Left ventricle myocardium superior (tissue), 1 donor: ENCODE measurements at places on chromosomes 6 and 20.

GRCh38 chr6:84696166-84696565 lies 68.2 kb downstream of the TBX18 start:
- DNase-seq: no peak

DNA sequence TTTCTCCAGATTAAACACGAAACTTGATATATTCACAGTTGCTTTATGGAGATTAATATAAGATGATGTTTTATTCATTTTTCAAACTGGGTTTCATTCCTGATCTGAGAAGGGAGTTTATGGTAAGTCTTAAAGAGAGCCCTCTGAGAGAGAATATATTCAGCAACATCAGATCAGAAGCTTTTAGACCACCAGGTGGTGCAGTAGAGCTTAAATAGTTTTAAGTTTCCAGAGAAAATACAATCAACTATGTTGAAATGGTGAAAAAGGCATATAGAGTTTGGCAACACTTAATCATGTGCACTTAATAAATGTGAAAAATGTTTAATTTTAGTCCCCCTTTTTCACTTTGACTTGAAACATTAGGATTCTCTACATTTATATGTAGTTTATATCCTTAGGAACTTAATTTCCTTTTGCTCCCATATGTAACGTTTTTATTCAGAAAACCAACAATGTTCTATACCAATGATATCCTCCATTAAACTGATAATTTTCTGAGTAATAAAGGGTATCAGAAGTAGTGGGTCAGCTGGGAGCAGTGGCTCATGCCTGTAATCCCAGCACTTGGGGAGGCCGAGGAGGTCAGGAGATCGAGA lies 86.4 kb upstream of the CLDN20 start:
- no peak for DNase-seq

GRCh38 chr6:34359418-34360158 lies 32.9 kb downstream of the NUDT3 start:
- DNase-seq: no peak

DNA sequence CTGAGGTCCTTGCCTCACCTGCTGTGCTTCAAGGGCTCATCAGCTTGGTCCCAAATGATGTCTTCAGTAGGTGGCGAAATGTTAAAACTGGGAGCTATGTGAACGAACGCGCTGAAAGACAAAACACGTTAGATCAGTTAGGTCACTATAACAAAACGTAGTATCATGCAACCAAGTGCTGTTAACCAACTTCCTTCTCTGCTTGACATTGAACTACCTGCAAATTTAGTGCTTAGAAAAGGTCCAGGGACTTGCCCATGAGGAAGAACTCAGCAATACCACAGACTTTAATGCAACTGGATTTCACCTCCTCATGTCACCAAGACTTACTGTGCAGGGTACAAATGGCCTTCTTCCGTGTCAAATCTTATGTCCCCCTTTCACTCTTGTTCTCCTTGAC lies 24.8 kb downstream of the BACH2 start:
- DNase-seq: no peak

DNA sequence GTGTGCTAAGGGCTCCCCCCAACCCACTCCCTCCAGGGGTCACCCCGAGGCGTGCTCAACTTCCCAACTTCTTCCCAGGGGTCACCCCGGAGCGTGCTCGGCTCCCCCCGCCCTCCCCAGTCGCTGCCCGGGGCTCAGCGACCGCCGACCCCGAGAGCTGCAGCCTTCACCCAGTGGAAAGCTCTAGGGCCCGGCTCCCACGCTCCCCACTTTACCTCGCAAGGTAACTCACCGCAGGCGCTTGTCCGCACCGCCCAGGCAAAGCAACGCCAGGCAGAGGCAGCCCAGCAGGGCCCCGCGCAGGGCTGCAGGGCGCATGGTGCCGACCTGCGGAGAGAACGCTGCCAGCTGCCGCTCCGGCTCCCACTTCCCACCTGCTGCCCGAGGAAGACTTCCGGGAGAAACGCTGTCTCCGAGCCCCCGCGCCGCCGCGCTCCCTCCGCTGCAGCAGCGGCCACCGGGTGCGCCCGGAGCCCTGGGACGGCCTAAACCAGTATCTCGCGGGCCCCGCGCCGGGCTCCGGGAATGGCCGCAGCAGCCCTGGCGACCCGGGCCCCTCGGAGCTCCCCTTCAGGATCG lies 396 bp downstream of the RNASET2 start:
- no peak for DNase-seq

DNA sequence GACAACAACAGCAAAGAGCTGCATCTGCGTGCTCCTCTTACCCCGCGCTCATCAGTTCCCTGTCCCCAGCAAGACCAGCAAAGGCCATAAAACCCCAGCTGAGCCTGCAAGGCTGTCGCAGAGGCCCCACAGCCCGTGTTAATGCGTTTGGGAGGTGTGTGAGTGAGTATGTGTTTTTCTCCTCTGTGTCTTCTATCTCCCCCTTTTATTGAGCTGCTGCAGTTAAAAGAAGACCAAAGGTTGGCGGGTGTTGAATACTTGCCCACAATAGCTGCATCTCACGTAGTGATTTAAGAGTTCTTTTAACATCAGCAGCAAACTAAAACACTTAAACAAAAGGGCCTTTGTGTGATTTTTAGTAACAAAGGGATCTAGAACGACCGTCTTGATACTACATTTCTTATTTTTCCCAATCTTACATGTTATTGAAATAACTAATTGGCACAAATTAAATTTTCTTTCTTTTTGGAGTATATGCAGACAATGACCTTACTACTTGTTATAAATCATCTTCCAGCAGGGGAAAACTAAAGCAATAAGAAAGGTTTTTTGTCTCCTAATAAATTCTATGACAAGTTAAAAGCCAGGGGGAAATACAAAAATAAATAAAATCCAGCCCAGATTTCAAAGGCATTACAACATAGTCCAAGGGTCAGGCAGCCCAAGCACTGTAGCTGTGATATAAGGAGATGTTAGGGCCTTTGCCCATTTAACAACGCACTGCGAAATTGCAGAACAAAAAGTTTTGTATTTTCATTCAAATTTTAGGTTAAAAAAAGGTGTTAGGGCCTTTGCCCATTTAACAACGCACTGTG lies 27.2 kb upstream of the CNKSR3 start:
- no peak for DNase-seq

DNA sequence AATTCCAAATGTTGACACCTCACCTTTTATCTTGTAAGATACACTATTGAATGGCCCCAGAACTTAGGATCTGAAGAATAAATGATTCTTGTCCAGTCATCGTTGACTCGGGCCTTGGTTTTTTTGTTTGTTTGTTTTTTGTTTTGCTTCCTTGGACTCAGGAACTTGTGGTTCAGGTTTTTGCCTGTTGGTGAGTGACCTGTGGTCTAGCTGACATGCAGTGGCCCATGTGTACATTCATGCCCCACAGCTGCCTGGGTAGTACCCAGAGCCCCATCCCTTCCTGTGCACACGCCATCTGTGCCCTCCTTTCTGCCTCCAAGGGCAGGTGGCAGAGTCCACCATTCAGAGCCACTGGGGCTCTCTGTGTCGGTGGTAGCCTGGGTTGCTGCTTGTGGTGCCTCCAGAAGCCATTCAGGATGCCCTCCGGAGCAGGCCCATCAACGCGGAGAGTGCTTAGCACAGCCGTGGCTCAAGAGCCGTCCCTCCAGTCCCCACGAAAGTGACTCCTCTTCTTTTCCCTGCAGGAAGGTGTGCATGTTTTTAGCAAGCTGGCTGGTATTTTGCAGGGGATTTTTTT lies 85.9 kb downstream of the SYNJ2 start:
- DNase-seq: no peak

GRCh38 chr6:120587381-120587780 lies 746.9 kb downstream of the TBC1D32 start:
- no peak for DNase-seq

DNA sequence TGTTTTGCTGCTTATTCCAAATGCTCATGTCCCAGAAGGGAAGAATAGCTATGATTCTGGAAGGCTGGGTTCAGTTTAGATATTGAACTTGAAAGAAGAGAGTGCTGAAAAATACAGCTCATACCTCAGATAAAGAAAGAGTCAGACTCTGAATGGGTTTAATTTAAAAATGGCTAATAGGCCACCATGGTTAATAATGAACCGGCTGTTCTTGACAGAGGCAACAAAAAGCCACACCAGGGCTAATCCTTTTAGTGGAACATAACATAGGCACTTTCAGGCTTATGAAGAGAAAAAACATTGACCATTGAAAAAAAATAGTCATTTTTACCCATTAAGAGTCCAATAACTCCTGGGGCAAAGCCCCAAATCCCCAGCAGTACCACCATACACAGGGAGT lies 59.4 kb downstream of the TNFRSF21 start:
- no peak for DNase-seq

DNA sequence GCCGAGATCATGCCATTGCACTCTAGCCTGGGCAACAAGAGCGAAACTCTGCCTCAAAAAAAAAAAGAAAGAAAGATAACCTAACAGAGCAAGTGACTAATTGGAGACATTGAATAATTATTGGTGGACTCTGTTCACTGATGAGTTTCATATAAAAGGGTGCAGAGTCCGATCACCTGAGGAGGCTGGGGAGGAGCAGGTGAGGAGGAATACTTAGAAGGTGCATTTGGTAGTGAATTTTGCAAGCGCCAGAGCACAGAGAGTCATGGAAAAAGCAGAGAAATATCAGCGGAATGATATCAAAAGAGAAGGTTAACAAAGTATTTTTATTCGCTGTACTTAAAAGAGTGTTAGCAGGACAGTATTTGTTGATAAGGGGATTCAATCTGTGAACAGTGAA lies 44.4 kb downstream of the CD2AP start:
- no peak for DNase-seq

GRCh38 chr6:170176898-170177771 lies 113.7 kb downstream of the DLL1 start:
- no peak for DNase-seq

DNA sequence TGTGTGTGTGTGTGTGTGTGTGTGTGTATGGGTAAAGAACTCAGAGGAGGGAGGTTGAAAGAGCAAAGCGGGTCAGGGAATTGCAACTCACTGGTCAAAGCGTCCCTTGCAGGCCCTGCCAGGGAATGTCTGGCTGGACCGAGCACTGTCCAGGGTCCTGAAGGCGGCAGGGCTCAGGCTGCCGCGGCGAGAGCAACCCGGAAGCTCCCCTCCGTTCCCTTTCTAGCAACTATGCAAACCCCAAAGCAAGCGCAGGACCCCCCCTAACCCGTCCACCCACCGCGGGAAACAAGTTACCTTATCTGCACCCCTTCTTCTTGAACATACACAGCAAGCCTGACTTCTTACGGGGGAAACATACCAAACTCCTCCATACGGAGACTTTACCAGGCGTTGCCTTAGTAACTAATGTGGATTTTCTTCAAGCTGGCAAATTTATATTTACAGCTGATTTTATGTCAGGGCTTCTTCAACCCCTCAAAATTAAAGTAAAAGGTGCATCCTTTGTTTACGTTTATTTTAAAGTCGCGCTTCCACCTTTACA lies 538 bp upstream of the GRM1 start:
- peak; percentile 77 for DNase-seq

DNA sequence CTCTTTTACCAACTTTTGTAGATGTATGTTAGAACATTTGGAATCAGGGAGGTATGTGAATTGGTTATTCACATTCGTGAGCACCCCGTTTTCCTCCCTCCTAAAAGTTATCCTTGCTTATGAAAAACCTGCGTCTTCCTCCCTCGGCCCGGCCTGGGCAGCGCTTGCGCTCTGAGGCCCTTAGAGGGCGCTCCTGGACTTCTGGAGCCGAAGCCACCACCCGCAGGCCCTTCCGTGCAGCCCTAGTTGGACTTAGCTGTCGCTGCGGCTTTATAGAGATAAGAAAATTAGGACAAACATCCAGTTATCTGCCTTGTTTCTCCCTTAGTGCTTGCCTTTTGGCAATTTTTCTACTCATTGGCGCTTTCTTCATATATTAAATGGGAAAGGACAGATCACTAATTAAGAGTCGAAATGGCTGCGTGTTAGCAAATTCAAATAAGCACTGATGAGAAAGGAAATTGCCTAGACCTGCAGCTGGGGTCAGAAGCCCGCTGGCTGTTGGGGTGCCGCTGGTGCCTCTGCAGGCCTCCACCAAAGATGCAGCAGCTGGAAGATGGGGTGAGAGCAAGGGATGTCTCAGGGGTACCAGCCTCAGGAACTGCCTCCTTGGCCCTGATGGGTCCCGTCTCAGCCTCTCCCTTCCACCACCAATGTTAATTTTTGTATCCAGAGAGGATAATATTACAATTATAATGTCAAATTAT lies 5.2 kb downstream of the FNDC1 start:
- DNase-seq: peak; percentile 85

- DNase-seq: no peak
These were observed 208.8 kb downstream of the RNF144B start for GRCh38 chr6:18595774-18596530.

- peak; percentile 59 for DNase-seq
These were observed 83.9 kb downstream of the CDC5L start for GRCh38 chr6:44471271-44471981.

GRCh38 chr6:159466926-159467325 lies 226.1 kb downstream of the SOD2 start:
- no peak for DNase-seq

- DNase-seq: no peak
These were observed 95.6 kb downstream of the RAMACL start for GRCh38 chr6:166490671-166491500.

DNA sequence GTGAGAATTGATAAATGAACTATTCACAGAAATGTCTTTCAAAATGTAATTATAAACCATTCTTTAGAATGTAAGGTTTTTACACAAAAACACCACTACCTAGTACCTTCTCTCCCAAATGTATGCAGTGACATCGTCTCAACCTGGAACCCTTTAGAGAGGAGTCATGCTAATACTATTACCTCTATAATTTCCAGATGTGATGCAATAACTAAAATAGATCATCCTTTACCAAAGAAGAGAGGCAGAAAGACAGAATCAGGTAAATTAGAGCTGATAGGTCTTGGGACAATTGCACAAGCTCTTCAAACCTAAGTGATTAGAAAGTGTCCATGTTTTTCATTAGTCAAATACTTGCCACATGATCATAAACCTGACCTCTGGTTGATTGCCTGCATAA lies 96.7 kb downstream of the HDGFL1 start:
- no peak for DNase-seq

DNA sequence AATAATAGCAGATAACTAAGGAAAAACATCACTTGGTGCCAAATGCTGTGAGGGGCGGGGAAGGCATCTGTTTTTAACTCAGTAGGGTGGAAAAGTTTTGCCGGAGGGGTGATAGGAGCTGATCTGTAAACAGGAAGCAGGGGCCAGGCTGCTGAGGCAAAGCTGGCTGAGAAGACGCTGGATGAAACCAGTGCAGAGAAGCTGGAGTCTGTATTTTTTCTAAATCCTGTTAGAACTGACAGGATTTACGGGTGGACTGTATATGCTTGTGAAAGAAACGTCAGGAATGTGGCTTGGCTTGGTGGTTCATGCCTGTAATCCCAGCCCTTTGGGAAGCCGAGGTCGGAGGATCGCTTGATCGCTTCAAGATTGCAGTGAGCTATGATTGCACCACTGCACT lies 5.6 kb downstream of the PCMTD2 start:
- DNase-seq: no peak

DNA sequence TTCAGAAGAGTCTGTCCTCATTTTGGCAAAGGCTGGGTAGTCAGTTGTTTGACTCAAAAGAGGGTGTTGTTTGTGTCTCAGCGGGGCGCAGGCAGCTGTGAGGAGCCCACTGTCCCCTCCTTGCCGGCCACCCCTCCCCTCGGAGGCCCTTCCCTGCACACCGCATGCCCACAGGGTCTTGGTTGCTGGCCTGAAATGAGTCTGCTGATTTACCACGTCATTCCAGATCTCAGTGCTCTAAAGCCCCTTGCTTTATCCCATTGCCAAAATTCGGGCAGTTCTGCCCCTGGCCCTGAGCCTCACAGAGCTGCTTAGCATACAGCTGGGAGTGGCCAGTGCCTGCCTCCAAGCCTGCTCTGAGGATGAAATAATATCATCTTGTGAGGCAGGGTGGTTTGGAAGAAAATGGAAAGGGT lies 220.7 kb downstream of the UST start:
- DNase-seq: no peak
